A549 treated with AZD2906 at 1 μM for 4 hours (cell line): ENCODE measurements at places on chromosomes 2 and 18. TPM values are rescaled to one million over a fixed set of nuclear protein-coding genes. Genes with fewer than 3 reads are reported as not detected.

The MATN3 gene
- total RNA-seq: 10.9 to 19.1 TPM (median 16.2 TPM) in 5 replicates

The ESPNL gene
- 0.07 to 0.22 TPM (median 0.14 TPM) in 5 replicates for total RNA-seq

The SH3RF3 gene
- 0.47 to 0.71 TPM (median 0.66 TPM) in 5 replicates for total RNA-seq

The ANKRD30B gene
- total RNA-seq: not detected in 5 replicates
